ENCODE measurements at places on chromosomes 3 and 15. TPM values are rescaled to one million over a fixed set of nuclear protein-coding genes. Genes with fewer than 3 reads are reported as not detected.

The ARHGEF26 gene
- 88.0 TPM for total RNA-seq

GRCh38 chr15:63447017-63447676 is 57.2 kb upstream of the USP3 start:
- H3K4me1 ChIP-seq, result no peaks in the 10 kb centered on the region
- H3K4me3 ChIP-seq, result no peak overlapping the region
- H3K27ac ChIP-seq, result no peak overlapping the region
- no peaks in the 10 kb centered on the region for H3K36me3 ChIP-seq

- no peaks in the 10 kb centered on the region for H3K4me1 ChIP-seq
- peaks cover 4% of the 10 kb centered on the region for H3K36me3 ChIP-seq
- no peak overlapping the region for H3K27ac ChIP-seq
- no peak overlapping the region for H3K4me3 ChIP-seq
- H3K27me3 ChIP-seq, result no peaks in the 10 kb centered on the region
Measured at GRCh38 chr3:45509038-45509767, 85.3 kb upstream of the LIMD1 start.

The CPB1 gene
- total RNA-seq, result 0.95 TPM

The ZNF710 gene
- total RNA-seq, result 10.3 TPM

The ZNF620 gene
- 2.8 TPM for total RNA-seq

The SLC2A2 gene
- total RNA-seq, result not detected

The P2RY13 gene
- total RNA-seq, result 1.4 TPM

- H3K27me3 ChIP-seq, result no peaks in the 10 kb centered on the region
- peak overlapping the region; percentile 91 for H3K27ac ChIP-seq
- no peaks in the 10 kb centered on the region for H3K36me3 ChIP-seq
- H3K4me3 ChIP-seq, result no peak overlapping the region
- H3K4me1 ChIP-seq, result peaks cover 40% of the 10 kb centered on the region
Measured at GRCh38 chr3:100151024-100151707, 36.9 kb upstream of the FILIP1L start.

DNA sequence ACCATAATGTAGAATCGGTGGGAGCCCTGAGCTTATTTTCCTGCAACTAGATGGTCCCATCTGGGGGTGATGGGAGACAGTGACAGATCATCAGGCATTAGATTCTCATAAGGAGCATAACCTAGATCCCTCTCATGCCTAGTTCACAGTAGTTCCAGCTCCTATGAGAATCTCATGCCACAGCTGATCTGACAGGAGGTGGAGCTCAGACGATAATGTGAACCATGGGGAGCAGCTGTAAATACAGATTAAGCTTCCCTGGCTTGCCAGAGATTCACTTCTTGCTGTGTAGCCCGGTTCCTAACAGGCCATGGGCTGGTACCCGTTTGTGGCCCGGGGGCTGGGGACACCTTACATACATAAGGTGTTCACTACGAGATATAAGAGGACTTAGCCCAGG is 67.5 kb upstream of the LRRFIP2 start:
- no peak overlapping the region for H3K4me3 ChIP-seq
- no peaks in the 10 kb centered on the region for H3K36me3 ChIP-seq
- H3K27me3 ChIP-seq, result no peaks in the 10 kb centered on the region
- H3K4me1 ChIP-seq, result peaks cover 35% of the 10 kb centered on the region
- H3K27ac ChIP-seq, result no peak overlapping the region
- DNase-seq, result no peak

The CCR1 gene
- 27.7 TPM for total RNA-seq

DNA sequence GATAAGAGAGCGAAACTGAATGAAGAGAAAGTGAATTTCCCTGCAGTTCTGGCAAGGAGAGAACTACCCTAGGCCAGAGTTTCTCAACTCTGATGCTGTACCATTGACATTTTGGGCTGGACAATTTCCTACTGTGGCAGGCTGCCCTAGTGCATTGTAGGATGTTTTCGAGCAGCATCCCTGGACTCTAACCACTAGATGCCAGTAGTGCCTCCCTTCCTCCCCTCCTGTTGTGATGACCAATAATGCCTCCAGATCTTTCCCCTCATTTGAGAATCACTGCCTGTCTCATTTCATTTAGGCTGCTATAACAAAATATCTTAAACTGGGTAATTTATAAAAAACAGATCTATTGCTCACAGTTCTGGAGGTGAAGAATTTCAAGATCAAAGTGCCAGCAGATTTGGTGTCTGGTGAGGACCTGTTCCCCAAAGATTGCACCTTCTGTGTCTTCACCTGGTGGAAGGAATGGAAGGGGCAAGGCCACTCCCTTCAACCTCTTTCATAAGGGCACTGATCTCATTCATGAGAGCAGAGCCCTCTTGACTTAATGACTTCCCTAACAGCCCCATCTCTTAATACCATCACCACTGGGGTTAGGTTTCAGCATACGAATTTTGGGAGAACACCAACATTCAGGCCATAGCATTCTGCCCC is 188.9 kb upstream of the MEIS2 start:
- DNase-seq, result no peak
- no peaks in the 10 kb centered on the region for H3K36me3 ChIP-seq
- H3K27me3 ChIP-seq, result no peaks in the 10 kb centered on the region
- H3K4me1 ChIP-seq, result no peaks in the 10 kb centered on the region
- no peak overlapping the region for H3K27ac ChIP-seq

- H3K4me1 ChIP-seq, result no peaks in the 10 kb centered on the region
- H3K36me3 ChIP-seq, result no peaks in the 10 kb centered on the region
- DNase-seq, result no peak
- no peak overlapping the region for H3K4me3 ChIP-seq
- no peaks in the 10 kb centered on the region for H3K27me3 ChIP-seq
- no peak overlapping the region for H3K27ac ChIP-seq
Measured at GRCh38 chr3:168511428-168512014, 415.8 kb upstream of the GOLIM4 start.

- no peak for DNase-seq
- H3K4me1 ChIP-seq, result no peaks in the 10 kb centered on the region
- H3K36me3 ChIP-seq, result no peaks in the 10 kb centered on the region
- no peaks in the 10 kb centered on the region for H3K27me3 ChIP-seq
Measured at GRCh38 chr3:52978109-52978754, 67.6 kb downstream of the SFMBT1 start.

DNA sequence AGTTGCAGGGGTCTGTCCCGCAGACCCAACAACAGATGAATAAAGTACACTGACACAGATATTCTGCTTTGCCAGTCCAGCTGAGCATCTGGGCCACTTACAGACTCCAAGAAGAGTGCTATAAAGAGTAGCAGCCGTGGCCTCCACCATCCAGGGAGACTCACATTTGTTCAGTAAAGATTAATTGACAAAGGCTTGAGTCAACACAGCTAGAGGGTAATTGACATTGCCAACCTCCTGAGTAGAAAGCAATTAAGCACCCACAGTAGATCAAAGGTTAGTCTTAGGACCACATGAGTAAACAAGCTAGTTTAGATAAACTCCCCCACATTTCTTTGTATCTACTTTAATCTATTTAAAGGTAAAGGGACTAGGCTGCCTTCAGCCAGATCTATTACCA is 16.3 kb upstream of the CRTC3 start:
- DNase-seq, result no peak
- no peaks in the 10 kb centered on the region for H3K36me3 ChIP-seq
- no peaks in the 10 kb centered on the region for H3K27me3 ChIP-seq
- peaks cover 17% of the 10 kb centered on the region for H3K4me1 ChIP-seq
- H3K4me3 ChIP-seq, result no peak overlapping the region

- H3K27me3 ChIP-seq, result no peaks in the 10 kb centered on the region
- H3K27ac ChIP-seq, result no peak overlapping the region
- no peaks in the 10 kb centered on the region for H3K4me1 ChIP-seq
- no peak for DNase-seq
- H3K4me3 ChIP-seq, result no peak overlapping the region
Measured at GRCh38 chr15:66588537-66588936, 22.7 kb upstream of the LCTL start.

DNA sequence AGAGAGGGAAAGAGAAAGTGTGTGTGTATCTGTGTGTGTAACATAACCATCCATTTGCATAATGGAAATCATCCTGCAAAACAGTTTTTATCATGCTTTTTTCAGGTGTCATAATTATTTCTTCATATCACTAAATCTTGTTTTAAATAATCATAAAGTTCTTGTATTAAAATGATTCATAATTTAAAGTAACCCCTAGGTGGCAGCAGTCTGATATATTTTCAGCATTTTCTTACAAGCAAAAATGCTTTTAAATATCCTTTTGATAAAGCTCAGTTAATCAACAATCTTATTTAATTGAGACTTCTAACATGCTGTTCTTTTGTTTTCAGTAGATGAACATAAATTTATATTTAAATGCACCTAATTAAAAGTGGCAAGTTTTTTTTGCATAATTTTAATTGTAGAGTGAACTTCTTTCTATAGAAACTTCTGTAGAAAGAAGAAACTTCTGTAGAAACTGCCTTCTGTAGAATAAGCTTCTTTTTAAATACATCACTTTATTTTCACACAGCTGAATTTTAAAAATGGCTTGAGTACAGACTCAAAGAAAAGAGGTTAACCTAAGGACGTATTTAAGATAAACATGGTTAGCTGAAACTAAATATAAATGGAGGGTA is 72.5 kb downstream of the OPA1 start:
- DNase-seq, result no peak
- H3K4me3 ChIP-seq, result no peak overlapping the region
- no peaks in the 10 kb centered on the region for H3K27me3 ChIP-seq

DNA sequence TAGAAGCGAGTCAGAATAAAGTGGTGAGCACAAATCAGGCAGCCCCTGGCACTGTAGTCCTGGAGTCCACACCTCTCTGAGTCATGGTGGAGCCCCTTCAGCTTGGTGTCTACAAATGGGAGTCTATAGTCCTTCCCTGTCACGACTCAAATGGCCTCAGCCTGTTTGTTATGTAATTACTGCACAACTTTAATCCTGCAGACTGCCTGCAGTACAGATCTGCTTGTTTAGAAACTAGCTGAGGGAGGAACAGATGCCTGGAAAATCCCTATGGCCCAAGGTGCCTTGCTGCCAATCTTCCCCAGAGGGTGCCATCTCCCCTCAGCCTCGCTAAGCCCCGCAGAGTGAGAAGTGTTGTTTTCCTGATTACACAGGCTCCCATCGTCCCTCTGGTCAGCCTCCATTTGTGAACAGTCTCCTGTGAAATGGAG is 3.9 kb upstream of the CXCR6 start:
- no peak overlapping the region for H3K4me3 ChIP-seq
- no peak overlapping the region for H3K27ac ChIP-seq
- no peaks in the 10 kb centered on the region for H3K4me1 ChIP-seq

- H3K27me3 ChIP-seq, result no peaks in the 10 kb centered on the region
- no peak overlapping the region for H3K27ac ChIP-seq
- H3K4me1 ChIP-seq, result peaks cover 5% of the 10 kb centered on the region
- peaks cover 25% of the 10 kb centered on the region for H3K36me3 ChIP-seq
Measured at GRCh38 chr15:74857082-74857655, 14.2 kb upstream of the ULK3 start.

The PRC1 gene
- total RNA-seq, result 20.5 TPM

DNA sequence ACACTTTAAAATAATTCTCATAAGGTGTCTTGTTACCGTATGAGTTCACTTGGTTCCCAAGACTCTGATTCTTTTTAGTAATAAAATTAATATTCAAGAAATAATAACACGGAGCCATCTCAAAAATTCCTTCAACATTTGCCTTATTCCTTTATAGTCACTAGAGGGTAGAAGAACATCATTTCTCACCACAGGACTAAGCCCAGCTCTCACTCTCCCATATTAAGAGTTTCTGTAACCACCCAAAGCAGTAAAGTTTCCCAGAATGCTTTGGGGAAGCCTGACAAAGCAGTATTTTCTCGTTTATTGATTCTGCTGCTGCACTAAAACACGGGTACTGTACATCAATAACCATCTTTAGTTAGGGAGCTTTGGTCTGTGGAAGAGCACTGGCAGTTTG is 114.9 kb downstream of the MCTP2 start:
- no peak overlapping the region for H3K27ac ChIP-seq
- no peaks in the 10 kb centered on the region for H3K27me3 ChIP-seq

DNA sequence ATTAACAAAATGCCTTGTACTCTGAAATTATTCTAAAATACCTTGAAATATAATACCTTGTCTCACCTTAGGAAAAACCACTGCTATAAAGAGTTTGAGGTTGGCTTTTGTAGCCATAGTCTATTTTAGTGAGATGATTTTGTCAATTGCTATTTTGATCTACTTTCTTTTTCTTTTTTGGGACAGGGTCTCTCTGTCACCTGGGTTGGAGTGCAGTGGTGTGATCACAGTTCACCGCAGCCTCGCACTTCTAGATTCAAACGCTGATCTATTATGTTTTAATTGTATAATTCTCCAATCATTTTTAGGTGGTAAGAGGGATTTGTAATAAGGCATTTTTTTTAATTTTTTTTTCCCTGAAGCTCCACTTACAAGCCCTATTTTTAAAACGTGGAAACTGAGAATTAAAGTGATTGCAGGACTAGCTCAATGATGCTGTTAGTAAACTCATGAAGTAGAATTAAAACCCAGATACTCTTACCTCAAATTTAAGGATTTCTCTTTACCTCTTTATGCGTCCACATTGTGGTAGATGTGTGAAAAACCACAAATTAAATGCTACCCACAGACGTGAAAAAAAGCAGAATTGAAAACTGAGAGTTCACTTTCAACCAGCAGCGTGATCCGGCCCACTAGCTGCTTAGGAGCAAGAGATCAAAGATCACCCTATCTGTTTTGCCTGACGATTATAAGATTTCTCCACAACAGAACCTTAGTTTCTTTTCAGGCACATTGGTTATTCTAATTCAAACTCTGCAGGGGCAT is 384.2 kb downstream of the CGGBP1 start:
- no peak overlapping the region for H3K4me3 ChIP-seq
- H3K27me3 ChIP-seq, result no peaks in the 10 kb centered on the region
- DNase-seq, result no peak

The ANKUB1 gene
- total RNA-seq, result 0.81 TPM

Measured in thoracic aorta (tissue), 2 donors.